ENCODE measurements at places on chromosomes 13 and 19.

DNA sequence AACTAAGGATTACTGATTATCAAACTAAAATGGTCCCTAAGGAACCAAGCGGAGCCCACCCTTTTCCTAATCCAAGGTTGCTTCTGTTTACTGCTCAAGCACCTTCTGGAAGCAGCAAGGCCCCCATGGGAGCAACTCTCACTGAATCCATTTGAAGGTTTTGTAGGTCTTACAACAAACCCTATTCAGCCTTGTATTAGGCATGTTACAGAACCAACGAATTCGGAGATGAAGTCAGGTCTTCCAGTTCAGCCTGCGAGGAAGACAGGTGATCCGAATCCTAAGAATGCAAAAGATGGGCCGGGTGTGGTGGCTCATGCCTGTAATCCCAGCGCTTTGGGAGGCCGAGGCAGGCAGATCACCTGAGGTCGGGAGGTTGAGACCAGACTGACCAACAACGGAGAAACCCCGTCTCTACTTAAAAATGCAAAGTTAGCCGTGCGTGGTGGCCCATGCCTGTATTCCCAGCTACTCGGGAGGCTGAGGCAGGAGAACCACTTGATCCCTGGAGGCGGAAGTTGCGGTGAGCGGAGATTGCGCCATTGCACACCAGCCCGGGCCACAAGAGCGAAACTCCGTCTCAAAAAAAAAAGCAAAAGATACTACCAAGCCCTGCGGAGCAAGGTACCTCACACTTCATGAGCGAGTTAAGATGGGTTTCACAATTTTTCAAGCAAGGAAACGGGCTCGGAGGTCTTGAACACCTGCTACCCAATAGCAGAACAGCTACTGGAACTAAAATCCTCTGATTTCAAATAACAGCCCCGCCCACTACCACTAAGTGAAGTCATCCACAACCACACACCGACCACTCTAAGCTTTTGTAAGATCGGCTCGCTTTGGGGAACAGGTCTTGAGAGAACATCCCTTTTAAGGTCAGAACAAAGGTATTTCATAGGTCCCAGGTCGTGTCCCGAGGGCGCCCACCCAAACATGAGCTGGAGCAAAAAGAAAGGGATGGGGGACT, 609 bp downstream of the ZAR1L start:
- no peak for DNase-seq

DNA sequence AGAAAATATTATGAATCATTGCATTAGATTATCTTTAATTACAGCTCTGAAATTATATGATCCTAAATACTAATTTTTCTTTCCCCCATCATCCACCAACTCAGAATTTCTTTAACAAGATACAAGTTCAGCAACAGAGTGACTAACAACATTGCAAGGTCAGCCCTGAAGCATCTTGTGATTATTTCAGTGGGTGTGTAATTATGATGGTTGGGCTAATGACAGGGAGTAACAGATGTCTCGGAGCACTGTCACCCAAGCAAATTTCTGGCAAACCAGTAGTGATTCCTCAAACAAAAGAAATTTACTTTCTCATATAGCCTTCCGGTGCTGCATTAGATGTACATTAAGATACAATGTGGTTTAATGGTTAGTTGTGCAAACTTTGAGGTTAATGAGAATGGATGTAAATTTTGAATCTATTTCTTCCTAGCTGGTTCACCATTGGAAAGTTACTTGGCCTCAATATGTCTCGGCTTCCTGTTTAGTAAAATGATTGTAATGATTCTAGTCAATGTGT, 238.9 kb downstream of the ITGBL1 start:
- DNase-seq: no peak

DNA sequence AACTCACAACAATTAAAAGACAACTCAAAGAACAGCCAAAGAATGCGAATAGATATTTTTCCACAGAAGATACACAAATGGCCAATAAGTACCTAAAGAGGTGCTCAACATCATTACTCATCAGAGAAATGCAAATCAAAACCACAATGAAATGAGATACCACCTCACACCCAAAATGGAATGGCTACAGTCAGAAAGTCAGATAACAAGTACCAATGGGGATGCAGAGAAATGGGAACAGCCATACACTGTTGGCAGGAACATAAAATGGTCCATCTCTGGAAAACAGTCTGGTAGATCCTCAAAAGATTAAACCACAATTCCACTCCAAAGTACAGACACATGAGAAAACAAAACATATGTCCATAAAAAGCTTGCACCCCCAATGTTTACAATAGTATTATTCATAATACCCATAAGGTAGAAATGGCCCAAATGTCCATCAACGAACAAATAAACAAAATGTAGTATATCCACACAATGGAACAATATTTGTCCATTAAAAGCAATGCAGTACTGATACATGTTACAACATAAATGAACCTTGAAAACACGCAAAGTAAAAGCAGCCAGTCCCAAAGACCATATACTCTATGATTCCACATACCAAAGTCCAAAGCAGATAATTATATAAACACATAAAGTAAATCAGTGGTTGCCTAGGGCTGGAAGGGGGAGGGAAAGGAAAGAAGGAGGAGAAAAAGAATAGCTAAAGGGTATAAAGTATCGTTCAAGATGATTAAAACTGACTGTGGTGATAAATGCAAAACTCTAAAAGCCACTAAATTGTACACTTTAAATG, 19.6 kb downstream of the USP12 start:
- DNase-seq: no peak

DNA sequence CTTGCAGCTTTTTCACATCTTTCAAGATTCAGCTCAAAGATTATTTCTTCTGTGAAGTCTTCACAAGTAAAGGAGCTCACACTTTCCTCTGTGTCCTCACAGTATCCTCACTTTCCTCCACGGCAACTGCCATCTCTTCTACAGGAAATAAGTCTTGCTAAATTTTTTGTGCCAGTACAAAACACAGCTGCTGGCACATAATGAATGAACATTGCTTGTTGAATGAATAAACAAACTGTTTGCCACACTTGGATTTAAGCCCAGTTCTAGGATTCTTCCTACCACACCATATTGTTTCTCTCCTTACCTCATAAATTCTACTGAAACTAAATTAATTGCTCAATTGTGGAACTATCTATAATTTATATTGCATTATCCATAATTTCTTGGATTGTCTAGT, 59.5 kb downstream of the RAP2A start:
- no peak for DNase-seq

DNA sequence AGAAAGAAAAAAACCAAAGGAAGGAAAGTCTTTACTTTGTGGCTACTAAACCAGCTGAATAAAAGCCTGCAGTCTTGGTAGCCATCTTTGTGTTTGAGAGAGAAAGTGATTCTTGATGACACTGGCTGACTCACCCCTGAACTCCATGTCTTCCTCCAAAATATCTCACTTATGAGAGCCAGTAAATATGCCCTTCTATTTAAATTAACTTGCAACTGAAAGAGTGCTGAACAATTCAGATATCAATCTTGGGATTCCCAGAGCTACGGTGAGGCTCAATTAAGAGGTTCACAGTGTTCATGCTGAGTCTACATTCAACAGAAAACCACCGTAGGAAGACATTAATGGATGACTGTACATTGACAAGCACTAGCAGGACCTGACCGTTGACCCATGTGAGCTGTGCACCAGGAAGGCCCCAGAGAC, 57.9 kb downstream of the KCTD12 start:
- DNase-seq: no peak

DNA sequence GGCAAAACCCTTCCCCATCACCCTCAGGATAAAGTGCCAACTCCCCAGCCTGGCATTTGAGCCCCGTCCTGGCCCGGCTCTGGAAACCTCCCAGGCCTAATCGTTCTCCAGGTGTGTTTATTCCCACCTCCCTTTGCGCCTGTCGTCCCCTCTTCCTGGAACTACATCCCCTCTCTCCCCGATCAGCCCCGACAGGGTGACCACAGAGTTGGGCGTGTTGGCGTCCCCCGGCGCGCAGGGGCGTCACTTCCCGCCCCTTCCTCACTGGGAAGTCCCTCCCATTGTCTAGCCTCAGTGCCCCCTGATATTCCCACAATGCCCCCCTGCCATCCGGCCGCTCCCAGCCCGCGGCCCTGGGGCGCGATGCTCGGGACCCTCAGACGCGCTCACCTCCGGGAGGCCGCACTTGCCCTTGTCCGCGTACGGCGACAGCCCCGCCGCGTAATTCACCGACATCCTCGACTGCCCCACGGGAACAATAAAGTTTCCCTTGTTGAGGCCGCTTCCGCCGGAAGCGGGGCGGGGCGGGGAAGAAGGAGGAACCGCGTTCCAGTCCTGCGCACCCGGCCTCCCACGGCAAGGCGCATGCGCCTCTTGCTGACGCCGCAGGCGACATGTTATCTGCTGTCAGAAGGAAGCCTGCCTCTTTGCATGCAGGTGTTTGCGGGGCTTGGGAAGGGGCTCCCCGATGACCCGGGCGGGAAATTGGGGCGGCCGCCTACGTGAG, at the start of the genes ANKRD24 and SIRT6:
ANKRD24 (plus strand) TSS at position 606 of the 727 bp plus-strand sequence. CDS start 3,737 bp downstream, outside the sequence.
SIRT6 (minus strand) TSS at position 480 of the 727 bp plus-strand sequence; CDS start at position 456, 24 bp downstream.
- peak; percentile 98 for DNase-seq

All from CD4-positive, alpha-beta T cell (primary cell).